ENCODE measurements at places on chromosomes 13 and 19. TPM values are rescaled to one million over a fixed set of nuclear protein-coding genes. Genes with fewer than 3 reads are reported as not detected.

DNA sequence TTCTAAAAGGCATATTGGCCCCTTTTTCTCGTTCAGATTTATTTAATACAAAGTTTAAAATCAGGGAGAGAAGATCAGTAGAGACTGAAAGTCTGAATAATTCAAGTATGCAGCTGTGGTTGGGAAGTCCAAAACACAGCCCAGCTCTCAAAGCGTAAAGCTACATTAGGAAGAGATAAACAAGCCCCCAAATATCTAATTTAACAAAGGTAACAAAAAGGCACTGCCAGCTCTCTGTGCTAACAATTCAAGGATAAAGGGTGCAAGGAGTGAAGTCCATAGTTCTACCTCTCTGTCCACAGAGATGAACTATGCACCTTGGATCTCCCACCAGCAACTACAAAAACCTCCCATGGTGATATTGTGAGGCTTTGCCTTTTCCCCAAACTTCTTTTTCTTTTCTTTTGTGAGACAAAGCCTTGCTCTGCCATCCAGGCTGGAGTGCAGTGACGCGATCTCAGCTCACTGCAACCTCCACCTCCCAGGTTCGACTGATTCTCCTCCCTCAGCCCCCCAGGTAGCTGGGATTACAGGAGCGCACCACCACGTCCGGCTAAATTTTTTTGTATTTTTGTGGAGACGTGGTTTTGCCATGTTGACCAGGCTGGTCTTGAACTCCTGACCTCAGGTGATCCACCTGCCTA lies 104.4 kb downstream of the LHFPL6 start:
- H3K27ac ChIP-seq: no peak overlapping the region
- H3K4me3 ChIP-seq: no peak overlapping the region
- peaks cover 6% of the 10 kb centered on the region for H3K27me3 ChIP-seq

- no peaks in the 10 kb centered on the region for H3K4me1 ChIP-seq
- no peak overlapping the region for H3K27ac ChIP-seq
- no peaks in the 10 kb centered on the region for H3K27me3 ChIP-seq
Observed at GRCh38 chr13:84417416-84417815, 535.1 kb upstream of the SLITRK1 start.

DNA sequence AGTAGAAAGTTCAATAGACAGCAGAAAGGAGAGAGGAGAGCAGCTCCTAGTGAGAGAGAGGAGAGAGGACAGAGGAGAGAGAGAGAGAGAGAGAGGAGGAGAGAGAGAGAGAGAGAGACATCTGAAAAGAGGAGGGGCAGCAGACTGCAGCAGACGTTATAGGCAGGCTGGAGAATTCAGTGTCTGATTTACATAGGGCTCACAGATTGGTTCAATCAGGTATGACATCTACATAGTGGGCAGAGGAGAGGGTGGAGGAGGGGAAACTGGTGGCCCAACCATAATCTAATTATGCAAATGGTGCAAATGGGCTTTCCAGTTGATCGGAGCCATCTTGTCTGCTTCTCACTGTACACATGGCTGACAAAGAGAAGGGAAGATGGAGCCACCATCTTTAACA lies 221.3 kb upstream of the TRPC4 start:
- no peaks in the 10 kb centered on the region for H3K4me1 ChIP-seq
- H3K36me3 ChIP-seq: no peaks in the 10 kb centered on the region
- no peak overlapping the region for H3K4me3 ChIP-seq

GRCh38 chr19:50380751-50381151 lies 3.4 kb upstream of the POLD1 start:
- DNase-seq: no peak
- peaks cover 39% of the 10 kb centered on the region for H3K36me3 ChIP-seq
- H3K4me1 ChIP-seq: peaks cover 29% of the 10 kb centered on the region
- no peak overlapping the region for H3K4me3 ChIP-seq

SIGLEC14 gene
- total RNA-seq: not detected
